ENCODE measurements at places on chromosomes 11 and 22.

GRCh38 chr11:113705871-113706655, at the start of gene TMPRSS5:
TSS of gene TMPRSS5 (minus strand) at chr11:113706308. CDS start at chr11:113706224, 84 bp downstream.
- DNase-seq, result no peak

- DNase-seq, result no peak
These were observed 114.1 kb downstream of the STIM1 start for GRCh38 chr11:3969613-3970012.

GRCh38 chr11:64583296-64584262, 7.4 kb upstream of the SLC22A12 start:
- no peak for DNase-seq

DNA sequence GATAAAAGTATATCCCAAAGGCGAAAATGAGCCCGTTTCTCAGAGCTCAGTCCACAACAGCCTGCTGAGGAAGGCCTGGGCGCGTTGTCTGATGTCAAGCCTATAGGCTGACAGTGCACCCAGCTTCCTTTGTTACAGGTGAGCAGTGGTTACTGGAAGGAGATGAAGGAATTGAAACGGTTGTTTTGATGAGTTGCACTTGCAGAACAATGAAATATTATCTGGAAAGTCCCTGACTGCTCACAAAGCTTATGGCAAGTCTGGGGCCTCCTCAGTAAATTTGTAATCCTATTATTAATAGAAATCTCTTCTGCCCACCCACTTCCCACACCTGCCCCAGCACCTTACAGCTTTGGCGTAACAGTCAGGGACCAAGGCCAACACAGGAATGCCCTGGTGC, 77.8 kb downstream of the C11orf91 start:
- DNase-seq, result no peak

DNA sequence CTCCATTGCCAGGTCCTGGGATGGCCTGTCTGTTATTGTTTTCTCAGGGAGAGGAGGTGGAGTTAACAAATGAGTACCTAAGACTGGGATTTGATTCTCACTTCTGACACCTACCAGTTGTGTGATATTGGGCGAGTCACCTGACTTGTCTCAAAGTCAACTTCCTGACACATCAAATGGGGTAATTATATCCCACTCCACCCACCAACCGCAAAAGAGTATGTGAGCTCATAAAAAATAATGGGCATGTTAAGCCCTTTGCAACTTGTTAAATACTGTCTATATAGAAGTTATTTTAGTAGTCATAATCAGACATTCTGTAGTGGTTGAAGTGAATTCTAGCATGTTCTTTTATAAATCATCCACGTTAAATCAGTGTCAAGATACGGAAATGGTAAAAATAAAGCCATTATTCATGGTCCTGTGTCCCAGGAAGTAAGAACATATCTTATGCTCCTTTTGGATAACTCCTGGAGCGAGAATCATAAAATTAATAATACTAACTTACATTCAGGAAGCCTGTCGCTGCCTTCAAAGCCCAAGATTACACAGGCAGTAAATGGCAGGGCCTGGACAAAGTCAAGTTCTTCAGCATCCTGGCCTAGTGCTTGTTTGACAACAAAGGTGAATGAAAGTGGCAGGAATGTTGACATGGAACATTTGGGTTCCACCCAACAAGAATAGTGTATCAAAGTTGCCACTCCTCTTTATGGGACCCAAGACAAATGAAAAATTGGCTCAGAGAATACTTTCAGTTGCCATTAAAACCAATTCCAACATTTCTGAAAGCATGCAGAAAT, 54.3 kb downstream of the SYTL2 start:
- DNase-seq, result no peak

GRCh38 chr11:93250326-93250725, 52.5 kb upstream of the SLC36A4 start:
- DNase-seq, result no peak

GRCh38 chr11:106288822-106289387, 211.4 kb downstream of the AASDHPPT start:
- DNase-seq, result no peak

GRCh38 chr22:48871176-48871840, 956.4 kb downstream of the BRD1 start:
- DNase-seq, result no peak

- DNase-seq, result no peak
These were observed 3.2 kb upstream of the SYT13 start for GRCh38 chr11:45289369-45289768.

- peak; percentile 45 for DNase-seq
These were observed 28.6 kb downstream of the FAM83F start for GRCh38 chr22:40023341-40023841.

- DNase-seq, result peak; percentile 67
These were observed 25.6 kb upstream of the TH start for GRCh38 chr11:2196970-2197770.

DNA sequence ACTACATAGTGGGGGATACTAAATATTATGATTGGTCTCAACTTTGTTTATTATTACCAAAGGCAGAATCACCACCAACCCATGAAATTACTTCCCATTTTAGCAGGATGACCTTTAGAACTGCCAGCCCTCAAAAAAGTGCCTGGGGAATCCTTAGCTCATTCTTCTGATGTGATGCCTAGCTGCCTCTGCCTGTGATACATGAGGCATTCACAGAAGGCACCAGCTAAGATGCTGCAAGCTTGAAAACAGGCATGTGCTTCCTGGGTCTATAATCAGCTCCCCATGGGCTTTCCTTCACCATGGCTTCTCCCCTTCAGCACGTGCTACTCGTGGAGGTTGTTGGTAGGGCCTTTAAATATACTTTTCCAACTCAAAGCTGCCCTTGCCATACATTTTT, 50.4 kb upstream of the ARHGAP20 start:
- no peak for DNase-seq

DNA sequence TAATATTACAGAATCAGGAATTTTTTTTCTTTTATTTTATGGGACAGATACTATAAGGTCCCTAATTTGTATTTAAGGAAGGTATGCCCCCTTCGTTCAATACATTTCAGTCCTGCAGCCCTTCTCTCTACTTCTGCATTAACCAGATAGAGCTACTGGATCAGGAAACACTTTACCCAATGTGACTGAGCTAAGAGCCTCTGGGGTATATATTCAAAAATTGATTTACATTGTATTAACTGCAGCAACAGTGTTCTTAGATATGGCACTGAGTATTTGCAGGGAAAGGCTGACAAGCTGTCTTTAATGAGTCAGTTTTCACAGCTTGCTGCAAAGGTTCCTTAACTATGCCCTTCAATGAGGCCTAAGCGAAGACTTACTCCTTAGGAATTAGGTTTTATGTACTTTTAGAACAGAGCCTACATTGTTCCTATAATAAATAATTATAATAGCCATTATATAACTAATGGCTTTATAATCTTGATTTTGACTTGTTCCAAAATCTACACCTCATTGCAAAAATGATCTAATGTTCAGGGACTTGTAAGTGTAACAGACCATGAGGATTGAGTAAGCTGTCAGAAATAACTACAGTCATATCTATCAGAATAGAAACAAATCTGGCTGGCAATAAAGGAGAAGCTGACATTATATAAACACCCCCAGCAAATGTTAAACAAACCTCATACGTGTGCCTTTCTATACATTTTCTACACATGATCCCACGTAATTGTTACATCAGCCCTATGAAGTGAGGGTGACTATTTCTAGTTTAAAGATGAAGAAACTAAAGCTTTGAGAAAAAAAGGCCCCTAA, 55.0 kb downstream of the DDI1 start:
- no peak for DNase-seq

DNA sequence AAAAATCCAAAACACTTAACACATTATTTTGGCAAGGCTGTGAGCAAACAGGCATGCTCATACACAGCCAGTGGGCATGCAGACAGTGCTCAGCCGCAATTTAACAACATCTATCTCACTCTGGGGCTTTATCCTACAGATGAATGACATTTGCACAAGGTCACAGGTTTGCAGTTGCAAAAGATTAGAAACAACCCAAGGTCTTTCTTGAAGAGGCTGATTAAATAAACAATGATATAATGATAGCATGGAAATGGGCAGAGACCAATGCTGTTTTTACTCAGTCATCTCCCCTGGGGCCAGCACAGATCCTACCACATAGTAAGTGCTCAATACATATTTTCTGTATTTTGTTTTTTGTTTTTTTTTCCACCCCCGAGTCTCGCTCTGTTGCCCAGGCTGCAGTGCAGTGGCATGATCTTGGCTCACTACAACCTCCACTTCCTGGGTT, 9.4 kb downstream of the A4GALT start:
- DNase-seq, result no peak

- DNase-seq, result no peak
These were observed 222.9 kb upstream of the ARHGAP20 start for GRCh38 chr11:110935018-110935640.

GRCh38 chr11:35717043-35717442, 54.5 kb downstream of the TRIM44 start:
- DNase-seq, result no peak

- DNase-seq, result no peak
These were observed 23.8 kb downstream of the SLC5A1 start for GRCh38 chr22:32066820-32067219.

DNA sequence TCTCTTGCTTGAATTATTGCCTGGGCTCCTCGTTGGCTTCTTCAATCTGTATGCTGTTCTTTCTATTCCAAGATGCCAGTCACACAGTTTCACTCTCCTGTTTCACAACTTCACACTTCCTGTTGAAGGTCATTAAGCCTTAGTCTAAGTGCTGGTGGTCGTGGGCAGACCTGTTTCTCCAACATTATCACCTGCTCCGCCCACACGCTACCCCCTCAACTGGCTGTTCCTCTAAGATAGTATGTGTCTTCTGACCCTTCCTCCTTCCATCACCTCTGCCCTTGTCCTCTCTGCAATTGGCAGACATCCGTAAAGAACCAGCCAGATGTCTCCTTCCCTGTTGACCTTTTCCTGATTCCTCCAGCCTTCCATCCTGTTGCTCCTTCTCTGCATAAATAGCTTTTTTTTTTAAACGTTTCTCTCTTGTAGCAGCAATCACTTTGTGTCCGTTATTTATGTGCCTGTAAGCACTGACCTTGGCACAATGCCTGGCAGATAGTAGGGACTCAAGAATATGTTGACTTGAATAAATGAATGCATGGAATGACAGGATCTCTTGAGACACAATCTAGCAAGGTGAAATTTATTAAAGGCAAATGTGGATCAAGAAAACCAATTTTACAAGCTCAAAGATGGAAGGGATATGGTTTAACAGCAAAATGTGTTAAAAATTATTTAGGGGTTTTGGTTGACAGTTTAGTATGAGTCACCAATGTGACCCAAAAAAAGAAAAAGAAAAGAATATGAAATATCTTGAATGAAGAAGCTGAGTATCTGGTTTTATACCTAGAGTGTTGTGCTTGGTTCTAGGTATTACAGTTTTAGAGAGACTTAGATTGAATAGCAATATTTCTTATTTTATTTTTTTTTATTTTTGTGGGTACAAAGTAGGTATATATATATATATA, 12.6 kb downstream of the DIXDC1 start:
- no peak for DNase-seq

DNA sequence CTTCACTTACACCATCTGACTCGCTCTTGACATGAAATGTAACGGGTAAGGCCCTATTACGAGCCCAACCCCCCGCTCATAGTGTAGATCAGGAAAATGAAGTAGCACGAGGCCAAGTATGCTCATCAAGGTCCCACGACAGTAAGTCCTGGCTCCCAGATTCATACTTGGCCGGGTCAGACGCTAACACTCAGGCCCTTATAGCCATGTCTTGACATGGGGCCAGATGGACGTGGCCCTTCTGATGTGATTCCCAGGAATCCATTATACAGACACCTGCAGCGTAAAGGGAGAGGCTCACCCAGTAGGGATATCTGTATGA, 175.1 kb downstream of the CEP164 start:
- DNase-seq, result no peak

DNA sequence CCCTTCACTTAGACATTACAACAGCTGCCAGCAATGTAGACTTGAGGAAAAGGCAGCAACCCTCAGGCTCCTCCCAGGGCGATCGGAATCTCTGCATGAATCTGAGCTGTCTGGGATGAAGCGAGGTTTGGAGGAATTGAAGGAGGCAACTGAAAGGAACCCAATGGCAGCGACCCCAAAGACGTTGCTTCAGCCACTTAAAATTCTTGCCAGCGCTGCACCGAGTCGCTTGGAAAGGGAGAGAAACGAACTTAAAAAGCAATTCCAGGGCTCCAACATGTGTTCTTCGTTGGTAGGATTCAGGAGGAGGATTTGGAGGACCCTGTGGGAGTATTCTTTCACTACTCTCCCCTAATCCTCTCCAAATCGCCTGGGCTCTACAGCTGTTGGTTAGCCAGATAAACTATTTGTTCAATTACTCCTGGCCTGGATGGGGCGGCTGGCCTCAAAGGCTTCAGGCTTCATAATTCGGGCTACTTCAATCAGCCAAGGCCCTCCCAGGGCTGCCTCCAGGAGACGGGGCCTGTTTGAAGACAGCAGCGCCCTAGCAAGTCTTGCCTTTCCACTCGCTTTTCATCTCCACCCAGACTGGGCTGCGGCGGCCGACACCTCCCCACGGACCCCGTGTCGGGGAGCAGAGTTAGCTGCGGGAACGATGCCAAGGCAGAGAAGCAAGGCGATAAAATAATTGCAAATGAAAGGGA, 72.4 kb upstream of the TMEM45B start:
- DNase-seq, result no peak

DNA sequence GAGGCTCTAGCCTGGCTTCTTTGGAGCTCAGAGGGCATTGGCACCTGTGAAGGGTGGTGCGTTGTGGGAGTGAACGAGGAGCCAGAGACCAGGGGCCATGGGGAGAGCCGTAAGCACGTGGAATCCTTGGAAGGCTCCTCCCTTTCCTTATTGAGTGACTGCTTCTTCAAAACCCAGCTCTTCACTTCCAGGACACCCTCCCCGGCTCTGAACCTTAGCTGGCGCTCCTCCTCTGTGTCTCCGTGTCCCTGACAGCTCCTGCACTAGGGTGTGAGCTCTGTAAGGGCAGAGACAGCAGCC, 26.3 kb downstream of the POLR3H start:
- no peak for DNase-seq

- DNase-seq, result no peak
These were observed 5.4 kb downstream of the FGF3 start for GRCh38 chr11:69813839-69814238.

- no peak for DNase-seq
These were observed 1.7 kb upstream of the BID start for GRCh38 chr22:17775781-17776465.

GRCh38 chr22:39094717-39095389, 2.2 kb upstream of the APOBEC3H start:
- DNase-seq, result no peak

- DNase-seq, result no peak
These were observed 427.9 kb downstream of the JRKL start for GRCh38 chr11:96817482-96818399.

Measured in NCI-H1105 treated with DMSO at 0.1 percent for 48 hours (cell line).